ENCODE measurements at places on chromosomes 16 and 17.

DNA sequence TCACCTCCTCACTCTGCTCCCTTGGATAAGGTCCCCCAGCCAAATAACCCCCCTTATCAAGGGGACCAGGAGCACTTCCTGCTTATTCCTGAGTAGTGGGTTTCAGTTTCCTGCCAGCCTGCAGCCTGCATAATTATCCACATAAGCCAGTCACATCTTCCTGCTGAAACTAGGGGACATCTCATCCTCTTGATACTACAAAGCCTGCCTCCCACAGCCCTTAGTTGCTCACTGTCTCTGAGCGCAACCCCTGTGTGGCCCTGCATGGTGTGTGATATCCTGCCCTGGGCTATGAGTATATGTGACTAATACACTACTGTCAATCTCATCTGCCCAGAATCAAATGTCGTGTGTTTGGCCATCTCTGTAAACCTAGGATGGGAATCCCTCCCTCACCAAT is 8.0 kb upstream of the XYLT2 start:
- DNase-seq: no peak

- peak; percentile 53 for DNase-seq
Observed at GRCh38 chr16:56988161-56988947, 1.0 kb upstream of the NLRC5 start.

DNA sequence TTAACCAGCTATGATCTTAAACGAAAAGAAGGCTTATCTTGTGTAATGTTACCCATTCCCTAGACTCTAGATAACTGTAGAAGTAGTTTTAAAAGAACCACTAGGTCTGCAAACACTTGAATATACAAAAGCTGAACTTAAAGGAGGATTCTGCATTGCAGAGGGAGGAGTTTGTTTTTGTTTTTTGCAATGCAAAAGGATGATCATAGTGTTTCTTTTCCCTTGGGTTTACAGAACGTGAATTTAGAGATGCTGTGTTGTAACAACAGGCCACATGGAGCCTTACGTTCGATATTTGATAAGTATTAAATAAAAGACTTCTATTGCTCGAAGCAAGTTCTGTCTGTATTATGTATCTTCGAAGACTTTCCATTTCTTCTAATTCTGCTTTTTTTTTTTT is 77.6 kb downstream of the CHD9 start:
- DNase-seq: peak; percentile 34

DNA sequence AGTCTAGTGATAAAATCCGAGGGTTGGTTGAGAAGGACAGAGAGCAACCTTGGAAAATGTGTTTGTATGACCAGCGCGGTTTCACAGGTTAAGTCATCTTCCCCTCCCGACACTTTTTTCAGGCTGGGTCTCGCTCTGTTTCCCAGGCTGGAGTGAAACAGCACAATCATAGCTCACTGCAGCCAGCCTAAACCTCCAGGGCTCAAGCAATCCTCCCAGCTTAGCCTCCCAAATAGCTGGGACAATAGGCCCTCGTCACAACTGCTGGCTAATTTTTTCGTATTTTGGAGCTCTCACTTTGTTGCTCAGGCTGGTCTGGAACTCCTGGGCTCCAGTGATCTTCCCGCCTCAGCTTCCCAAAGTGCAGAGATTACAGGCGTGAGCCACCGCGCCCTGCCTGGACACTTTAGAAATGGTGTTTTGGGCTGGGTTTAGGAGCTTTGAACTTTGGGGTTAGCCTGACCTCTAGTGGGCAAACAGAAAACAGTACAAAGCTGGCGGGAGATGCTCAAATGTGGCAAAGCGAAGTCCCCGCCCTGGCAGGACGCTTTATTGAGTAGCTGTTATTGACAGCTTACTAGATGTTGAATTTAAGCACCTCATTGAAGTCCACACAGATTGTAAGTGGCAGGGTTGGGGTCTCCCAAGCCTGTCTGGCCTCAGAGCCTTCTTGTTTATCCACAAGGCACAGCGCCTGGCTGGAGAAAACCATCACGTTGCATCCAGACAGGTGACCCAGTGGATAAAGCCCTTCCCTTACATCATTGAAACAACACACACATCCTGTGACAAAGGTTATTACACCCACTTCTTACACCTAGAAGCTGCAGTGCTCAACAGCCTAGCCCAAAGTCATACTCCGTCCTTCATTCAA is 34.7 kb upstream of the RBBP6 start:
- DNase-seq: peak; percentile 67

DNA sequence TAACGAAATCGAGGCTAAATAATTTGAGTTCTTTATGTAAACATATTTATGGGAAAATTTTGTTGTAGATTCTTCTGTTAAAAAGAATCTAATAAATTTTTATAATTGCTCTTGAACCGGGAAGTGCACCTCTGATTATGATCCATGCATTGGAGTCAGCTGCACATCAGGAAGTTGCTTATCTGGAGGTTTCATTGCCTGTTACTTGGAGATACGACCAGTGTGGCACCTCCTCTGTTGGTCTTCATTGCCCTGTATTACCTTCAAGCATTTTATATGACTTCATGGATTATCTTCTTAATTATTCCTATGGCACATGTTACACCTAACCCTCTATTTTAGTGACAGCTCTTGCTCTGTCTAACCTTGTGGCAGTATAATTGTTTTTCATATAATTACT is 312.6 kb upstream of the TBX2 start:
- DNase-seq: no peak

DNA sequence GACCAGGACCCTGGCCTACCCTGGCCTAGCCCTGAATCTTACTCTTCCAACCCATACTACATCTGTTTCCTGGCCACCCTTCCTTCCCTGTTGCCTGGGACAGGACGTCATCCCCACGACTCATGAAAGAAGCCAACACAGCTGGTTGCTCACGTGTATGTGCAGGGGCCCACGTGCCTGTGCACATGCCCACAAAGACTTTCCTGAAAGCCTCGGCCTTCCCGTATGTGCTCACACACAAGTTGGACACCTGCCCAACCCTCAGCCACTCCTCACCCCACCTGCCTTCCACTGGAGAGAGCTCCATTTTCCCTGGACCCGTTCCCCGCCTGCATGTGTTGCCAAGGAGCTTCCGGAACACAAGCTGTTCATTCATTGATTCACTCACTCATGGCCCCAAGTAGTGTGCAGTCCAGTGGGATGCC is 7.0 kb downstream of the PLXDC1 start:
- DNase-seq: peak; percentile 48

GRCh38 chr17:80064696-80065095 is 28.3 kb downstream of the CCDC40 start:
- peak; percentile 8 for DNase-seq

GRCh38 chr17:41009301-41009760 is 403 bp upstream of the KRTAP3-1 start:
- DNase-seq: no peak

GRCh38 chr17:35448214-35448898 is at the start of gene SLFN13:
Gene SLFN13 (minus strand): TSS chr17:35448766. CDS start chr17:35445680, 3,086 bp downstream.
- peak; percentile 24 for DNase-seq

DNA sequence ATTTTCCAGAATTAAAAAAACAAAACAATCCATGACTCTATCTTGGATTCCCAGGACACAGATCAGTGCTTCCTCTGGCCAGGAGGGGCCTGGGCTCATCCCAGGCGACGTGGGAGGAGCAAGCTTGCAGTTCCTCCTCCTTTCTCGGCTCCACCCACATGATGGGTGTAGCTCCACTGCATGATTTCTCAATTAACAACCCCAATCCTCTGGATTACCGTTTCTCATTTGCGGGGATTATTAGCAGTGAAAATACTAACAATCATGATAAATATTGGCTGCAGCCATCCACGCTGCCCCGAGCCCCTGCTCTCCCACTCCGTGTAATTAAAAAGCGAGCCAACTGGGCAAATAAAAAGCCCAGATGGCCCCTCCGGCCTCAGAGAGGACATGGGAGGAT is 46.4 kb upstream of the SDK2 start:
- DNase-seq: no peak

DNA sequence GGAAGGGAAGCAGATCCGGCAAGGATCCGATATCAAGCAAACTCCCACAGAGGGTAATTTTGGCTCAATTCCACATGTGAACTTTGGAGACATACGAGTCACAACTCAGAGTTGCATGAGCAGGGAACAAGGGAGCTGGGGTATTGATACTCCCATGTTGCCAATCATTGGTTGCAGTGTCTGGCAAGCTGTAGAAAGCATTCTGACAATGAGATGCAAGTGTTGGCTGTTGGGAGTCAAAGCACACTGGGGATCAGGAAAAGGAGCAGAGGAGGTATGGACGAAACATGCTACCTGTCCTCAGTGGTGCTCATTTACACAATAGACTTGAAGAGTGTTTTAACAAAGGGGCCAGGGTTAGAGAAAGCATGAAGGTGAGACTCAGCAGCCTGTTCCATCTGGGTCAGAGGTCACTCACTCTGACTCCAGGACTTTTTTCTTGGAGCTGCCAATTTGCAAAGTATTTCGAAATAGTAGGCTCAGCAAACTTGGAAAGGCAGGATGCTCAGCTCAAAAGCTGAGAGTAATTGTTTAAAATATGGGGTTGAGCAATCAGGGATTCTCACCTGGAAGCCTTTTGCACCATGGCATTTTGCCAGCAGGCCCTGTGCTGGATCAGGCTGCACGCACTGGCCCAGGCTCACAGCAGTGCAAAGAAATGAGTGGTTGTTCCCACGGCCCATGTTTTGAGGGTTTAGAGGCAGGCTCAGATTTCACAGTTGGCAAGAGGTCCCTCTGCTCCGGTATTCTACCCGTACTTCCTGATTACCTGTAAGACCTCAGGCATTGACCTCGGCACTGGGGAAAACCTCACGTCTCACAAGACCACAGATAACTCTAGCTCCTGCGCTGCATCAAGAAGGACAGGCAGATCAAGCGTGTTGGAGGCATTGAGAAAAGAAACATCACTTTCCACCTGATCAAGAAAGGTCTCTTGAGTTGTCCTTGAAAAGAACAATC is 17.6 kb upstream of the NKD1 start:
- no peak for DNase-seq

GRCh38 chr17:21214777-21215541 is 998 bp upstream of the TMEM11 start:
- DNase-seq: peak; percentile 50

- DNase-seq: no peak
Observed at GRCh38 chr17:56045872-56046271, 107.4 kb upstream of the ANKFN1 start.

- DNase-seq: no peak
Observed at GRCh38 chr16:55035956-55036355, 105.3 kb downstream of the IRX5 start.

- peak; percentile 75 for DNase-seq
Observed at GRCh38 chr17:39699818-39700147, at the start of gene ERBB2. Gene ERBB2 (plus strand): TSS chr17:39700064. CDS start chr17:39700239, 175 bp downstream.

DNA sequence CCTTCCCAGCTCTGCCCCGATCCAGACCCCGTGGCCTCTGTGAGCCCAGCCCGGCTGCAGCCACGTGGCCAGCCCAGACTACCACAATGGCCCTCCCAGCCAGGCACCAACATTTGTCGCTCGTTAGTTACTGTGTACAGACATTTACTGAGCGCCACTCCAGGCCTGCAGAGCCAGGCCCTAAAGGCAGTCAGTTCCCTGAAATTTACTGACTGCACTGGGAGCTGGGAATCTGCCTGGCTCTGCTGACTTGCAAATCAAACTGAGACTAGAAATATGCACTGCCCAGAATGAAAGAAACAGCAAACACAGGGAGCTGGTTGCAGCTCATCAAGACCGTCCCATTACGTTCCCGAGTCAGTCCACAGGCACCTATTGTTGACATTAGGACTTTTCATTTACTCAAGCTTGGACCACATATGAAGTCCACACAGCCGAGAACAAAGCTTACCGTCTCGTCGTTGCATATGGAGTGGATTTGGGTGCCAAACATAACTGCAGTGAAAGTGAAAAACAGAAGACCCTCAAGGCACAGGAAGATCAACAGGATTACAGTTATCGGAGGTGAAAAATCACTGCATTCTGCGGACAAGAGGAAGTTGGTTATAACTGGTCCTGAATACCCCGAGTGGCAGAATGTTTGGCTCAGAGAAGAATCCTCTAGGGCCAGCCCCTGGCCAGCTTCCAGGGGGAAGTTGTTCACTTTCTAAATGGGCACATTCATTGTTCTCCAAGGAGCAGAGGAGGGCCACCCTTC is 34.5 kb downstream of the ZDHHC7 start:
- DNase-seq: no peak

- DNase-seq: no peak
Observed at GRCh38 chr17:58402679-58403078, 14.7 kb downstream of the RNF43 start.

DNA sequence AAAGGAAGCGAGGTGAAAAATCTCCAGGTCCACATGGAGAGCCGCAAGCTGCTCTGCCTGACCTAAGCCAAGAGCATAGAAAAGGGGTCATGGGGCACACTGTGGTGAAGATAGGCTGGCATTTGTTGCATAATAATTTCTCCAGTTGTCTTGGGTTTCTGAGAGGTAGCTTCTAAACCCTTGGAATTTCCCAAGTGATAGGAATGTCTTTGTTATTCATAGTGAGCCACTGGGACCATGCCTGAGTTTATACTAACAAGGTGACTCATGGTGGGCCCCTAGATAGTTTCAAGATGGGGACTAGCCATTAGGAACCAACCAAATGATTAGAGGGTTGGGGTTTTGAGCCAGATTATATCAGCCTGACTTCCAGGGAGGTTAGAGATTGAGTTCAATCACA is 25.6 kb downstream of the SOST start:
- peak; percentile 79 for DNase-seq

Data from mesenchymal stem cell (in vitro differentiated cells and primary cell).